CD4-positive, alpha-beta T cell (primary cell): ENCODE measurements at places on chromosomes 11 and 22. TPM values are rescaled to one million over a fixed set of nuclear protein-coding genes. Genes with fewer than 3 reads are reported as not detected.

The OR52D1 gene
- total RNA-seq, result not detected

The OR52I1 gene
- not detected for total RNA-seq

The SLC22A8 gene
- not detected for total RNA-seq

The PNPLA3 gene
- not detected for total RNA-seq

The RPL27A gene
- total RNA-seq, result 1,667 TPM

The CHADL gene
- total RNA-seq, result 1.8 TPM

The CBL gene
- 19.5 TPM for total RNA-seq

DNA sequence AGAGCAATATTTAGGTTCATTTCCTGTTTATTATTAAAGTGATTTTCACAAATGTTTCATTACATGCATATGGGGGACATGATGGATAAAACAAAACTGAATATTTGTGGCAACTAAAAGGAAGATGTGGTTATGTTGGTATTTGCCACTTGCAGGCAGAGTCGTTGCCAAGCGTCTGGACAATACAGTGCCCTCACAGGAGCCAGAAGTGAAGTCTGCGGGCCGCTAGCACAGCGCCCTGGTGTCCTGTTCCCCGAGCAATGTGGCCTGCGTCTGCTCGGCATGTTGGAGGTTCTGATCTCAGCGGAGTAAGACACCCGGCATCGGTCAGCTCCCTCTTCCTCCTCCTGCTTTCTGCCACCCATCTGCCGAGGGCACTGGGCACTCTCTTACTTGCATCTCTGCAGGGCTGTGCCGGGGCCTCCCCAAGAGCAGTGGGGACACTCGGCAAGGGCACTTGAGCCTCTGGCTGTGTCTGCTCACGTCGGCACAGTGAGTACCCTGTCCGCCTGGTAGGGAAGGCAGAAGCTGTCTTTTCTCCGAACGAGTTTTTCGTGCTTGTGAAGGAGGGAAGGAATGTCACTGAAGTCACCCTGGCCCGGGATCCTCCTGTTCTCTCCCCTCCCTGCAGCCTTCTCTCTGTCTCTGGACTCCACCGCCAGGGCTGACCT, 10.5 kb upstream of the TTLL12 start:
- no peak for DNase-seq

DNA sequence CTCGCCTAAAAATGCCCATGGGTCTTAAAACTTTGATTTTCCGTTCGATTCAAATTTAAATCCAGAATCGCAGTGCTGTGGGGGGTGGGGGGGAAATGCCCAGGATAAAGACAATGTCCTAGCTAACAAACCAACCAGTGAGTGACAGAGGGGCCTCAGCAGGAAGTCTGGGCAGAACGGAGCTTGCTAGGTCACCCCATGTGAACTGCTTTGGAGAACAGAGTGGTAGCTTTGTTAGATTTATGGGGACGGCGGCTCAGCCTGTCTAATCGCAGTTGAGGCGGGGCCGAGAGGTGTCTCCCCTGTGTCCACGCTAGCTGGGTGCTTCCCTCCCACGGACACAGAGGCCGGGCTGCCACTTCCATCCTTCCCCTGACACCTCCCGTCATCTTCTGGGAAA, 243.9 kb downstream of the CTTN start:
- DNase-seq, result no peak

- DNase-seq, result no peak
Observed at GRCh38 chr11:117084992-117085391, 13.2 kb downstream of the SIK3 start.

DNA sequence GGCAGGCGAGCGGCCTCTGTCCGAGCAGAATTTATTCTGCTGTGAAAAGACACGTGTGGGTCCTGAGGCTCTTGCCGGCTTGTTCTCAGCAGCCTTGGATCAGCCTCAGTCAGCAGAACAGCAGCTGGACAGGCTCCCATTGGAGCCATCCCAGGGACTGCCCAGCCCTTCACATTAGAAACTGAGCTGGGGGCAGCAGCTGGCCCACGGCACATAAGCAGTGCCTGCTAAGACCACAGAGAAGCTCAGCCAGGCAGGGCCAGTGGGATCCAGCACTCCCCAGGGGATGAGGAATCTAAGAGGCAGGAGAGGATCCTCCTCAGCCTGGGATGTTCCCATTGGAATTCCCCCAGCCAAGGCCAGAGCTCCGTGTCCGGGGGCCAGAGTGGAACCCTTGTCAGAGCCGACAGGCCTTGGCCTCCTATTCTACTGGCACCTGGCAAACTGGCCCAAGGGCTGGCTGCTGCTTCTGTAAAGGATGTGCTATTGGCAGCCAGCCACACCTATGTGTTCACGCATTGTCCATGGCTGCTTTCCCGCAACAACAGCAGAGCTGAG, 18.2 kb downstream of the RTN4R start:
- no peak for DNase-seq

DNA sequence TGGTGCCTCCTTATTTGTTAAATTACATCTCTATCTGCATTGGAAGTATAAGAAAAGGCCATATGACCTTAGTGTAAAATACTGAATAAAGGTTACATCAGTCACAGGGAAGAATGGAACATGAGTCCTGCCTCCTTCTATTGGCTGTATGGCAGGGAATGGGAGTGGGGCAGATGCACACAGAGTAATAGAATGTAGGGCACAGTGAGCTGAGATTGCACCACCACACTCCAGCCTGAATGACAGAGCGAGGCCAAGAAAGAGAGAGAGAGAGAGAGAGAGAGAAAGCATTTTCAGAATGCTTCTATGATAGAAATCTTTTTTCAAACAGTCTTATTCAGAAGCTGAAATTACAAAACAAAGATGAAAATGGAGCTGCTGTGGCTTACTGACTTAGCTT, 58.8 kb downstream of the SLN start:
- no peak for DNase-seq

DNA sequence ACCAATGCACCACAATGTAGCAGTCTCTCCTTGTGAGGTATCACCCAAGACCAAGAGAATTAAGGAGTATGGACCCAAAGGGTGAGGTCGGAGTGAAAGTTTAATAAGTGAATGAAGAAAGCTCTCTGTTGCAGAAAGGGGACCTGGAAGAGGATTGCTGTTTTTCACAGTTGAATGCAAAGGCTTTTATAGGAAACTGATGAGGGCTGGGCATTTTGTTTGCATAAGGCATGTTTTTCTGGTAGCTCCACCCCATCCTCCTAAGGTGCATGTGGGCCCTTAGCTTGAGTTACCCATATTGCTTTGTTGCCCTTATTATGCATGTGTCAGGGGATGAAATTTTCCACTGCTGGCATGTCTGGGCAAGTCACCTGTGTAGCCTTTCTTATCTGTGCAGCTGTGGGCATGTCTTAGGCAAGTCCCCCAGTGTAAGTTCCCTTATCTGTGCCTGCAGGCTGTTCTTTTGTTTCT, 64.7 kb downstream of the BDNF start:
- DNase-seq, result no peak

DNA sequence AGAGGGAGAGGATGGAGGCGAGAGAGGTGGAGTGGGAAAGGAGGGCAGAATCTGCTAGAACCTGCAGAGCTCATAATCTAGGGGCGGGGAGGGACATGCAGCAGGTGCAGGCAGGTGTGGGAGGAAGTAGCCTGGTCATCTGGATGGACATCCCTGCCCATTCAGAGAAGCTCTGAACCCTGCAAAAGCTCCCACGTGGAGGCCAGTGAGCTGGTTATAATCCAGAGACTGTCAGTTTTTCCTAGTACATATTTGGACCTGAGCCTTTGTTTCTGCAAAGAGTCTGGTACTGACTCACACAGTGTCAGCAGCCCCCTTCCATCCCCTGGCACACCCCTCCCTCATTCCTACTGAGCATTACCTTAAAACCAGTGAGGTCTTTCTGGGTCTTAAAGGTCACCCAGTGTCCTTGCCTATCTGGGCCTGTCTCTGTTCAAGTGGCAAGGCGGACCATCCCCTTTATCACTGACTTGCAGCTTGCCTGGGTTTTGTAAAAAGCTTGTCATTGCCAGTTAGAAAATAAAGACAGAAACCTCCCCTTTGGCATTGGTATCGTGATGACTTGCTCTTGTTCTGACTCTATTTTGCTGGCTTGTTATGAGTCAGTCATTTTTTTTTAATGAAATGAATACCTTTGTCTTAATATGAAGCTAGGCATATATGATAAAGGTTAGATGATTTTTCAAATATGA, 26.1 kb downstream of the PTPRJ start:
- no peak for DNase-seq

DNA sequence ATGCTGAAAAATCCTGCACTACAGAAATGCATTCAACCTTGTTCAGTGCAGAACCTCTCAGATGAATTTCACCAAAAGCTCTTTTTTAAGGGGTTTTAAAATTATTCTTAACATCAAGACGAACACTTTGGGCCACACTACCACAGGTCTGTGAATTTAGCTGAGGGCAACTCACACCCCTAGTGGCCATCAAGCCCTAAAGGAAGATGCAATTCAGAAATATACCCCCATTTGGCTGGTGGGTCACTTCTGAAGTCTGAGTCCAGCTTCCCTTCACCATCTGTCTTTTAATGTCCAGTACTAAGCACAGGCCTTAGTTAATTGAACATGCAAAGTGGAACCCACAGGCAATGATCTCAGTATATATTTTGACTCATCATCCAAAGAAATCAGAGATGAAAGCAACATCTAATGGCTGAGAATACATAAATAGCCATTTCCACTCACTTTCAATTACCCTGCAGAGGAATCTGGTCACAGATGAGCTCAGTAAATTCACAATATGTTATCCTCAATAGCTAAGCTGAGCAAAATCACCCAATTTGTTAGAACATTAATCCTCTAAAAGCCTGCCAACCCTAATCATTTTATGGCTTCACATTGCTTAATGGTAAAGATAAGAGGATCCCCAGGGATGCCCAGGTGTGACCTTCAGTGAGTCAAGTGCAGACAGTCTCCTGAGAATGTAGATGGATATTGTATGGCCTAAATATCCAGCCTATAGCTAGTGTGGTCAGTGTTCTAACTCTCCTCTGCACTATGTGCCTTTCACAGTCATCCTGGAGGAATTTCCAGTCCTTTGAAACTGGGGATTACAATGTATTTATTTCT, 50.3 kb downstream of the FAM76B start:
- DNase-seq, result no peak

GRCh38 chr11:34548278-34548677, 34.7 kb upstream of the ELF5 start:
- no peak for DNase-seq

DNA sequence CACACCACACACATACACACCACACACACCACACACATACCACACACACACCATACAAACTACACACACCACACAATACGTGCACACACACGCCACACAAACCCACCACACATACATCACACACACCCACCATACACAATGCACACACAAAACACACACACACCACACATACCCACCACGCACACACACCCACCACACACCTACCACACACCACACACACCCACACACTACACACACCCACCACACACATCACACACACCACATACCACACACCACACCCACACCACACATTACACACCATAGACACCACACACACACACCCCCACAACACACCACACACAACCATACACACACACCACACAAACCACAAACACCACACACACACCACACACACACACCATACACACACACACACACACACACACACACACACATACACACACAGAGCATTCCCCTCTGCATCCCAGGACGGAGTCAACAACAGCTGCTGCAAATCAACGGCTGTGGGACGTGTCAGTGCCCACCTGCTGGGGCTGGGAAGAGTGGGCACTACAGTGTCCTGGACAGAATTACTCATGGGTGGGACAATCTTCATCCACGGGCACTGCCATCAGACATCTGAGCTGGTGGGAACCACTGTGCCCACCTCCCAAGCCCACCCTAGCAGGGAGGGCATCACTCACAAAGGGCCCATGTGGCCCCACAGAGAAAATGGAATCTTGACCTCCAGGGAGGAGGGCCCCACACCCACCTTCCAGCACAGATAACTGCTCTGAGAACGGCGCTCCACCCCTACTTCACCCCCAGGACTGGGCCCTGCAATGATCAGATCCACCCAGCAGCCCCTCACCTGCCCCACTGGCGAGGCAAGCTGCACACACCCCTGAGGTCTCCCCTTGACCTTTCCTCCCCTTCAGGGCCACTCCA, 8.4 kb downstream of the TP53I11 start:
- DNase-seq, result no peak

DNA sequence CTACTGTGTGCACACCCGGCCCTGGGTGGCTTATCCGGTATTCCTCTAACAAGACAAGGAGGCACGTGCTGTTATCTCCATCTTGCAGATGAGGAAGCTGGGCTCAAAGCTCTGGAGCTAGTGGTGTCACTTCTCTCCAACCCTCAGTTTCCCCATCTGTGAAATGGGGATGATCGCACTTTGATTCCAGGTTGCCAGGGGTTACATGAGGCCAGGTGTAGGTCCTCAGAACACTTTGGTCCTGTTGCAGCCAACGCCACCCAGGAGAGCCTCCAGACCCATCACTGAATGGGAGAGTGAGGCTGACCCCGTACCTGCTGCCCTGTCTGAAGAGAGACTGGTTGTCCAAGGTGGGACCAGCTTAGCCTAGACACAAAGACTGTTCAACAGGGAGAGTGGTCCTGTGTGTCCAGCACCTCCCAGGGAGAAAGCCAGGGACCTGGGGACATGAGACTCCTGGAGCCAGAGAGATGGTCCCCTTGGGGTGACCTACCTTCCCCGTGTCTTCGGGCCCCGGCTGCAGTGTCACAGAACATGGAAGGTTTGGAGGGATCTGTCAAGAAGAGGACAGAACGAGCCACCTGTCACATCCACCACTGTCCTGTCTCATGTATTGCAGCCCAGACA, 41.0 kb downstream of the TPBGL start:
- no peak for DNase-seq

DNA sequence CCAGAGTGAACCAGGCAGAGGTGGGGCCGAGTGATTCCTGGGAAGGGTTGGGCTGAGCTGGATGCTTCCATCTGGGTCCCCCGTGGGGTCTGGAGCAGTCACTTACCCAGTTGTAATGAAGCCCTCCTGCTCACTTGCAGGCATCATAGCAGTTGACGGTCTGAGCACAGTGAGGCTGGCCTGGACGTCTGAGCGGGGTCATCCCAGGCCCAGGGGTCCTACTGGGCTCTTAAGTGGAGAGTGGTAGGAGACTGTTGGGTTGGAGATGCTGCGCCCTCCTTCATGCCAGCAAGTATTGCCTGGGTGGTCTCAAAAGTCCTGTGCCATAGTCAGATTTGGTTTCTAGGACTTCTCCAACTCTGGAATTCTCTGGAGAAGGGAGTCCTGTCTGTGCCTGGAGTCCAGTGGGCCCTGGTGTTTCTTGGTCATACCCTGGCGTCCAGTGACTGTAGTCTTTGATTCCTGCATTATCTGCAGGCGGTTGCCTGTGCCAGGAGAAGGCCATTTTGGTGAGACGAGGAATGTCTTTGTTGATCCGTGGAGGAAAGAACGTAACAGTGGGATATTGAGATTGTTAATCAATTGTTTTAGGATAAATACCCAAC, 82.3 kb downstream of the TBC1D22A start:
- no peak for DNase-seq

- DNase-seq, result no peak
Observed at GRCh38 chr11:134950692-134951304, 538.8 kb upstream of the B3GAT1 start.
